ENCODE measurements at places on chromosomes 4 and X. TPM values are rescaled to one million over a fixed set of nuclear protein-coding genes. Genes with fewer than 3 reads are reported as not detected.

TMPRSS11B gene
- 0.08 TPM for polyA plus RNA-seq

UGT2B7 gene
- 74.6 TPM for polyA plus RNA-seq

CT45A9 gene
- not detected for polyA plus RNA-seq

- no peak for DNase-seq
Measured at GRCh38 chrX:136600059-136600458, 47.9 kb upstream of the CD40LG start.

DNA sequence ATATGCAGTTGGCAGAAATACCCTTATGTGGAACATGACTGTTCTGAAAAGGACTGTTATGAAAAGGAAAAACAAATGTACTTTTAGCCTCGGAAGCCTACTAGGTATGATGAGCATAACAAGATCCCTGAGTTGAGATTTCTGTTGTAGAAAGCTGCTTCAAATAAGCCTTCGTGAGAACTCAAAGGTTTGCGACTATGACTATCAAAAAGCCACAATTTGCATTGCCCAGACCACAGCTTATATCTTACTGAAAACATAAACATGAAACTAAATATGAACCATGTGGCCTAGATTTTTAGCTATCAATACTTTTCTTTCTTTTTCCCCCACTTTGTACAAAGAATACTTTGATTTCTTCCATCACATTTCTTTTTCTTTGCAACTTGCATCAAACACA, 398.2 kb upstream of the LCORL start:
- DNase-seq = no peak

DNA sequence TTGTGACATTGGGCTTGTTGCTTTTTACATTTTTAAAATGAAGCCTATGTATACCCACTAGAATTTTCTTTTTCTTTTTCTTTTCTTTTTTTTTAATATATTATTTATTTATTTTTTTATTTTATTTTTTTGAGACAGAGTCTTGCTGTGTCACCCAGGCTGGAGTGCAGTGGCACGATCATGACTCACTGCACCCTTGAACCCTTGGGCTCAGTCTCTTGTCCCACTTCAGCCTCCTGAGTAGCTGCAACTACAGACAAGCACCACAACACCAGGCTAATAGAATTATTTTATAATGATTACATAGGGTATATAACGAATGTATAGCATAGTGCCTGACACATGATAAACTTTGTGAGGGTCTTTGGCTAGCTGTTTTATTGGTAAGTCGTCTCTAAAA, 64.9 kb downstream of the RBPJ start:
- no peak for DNase-seq

DNA sequence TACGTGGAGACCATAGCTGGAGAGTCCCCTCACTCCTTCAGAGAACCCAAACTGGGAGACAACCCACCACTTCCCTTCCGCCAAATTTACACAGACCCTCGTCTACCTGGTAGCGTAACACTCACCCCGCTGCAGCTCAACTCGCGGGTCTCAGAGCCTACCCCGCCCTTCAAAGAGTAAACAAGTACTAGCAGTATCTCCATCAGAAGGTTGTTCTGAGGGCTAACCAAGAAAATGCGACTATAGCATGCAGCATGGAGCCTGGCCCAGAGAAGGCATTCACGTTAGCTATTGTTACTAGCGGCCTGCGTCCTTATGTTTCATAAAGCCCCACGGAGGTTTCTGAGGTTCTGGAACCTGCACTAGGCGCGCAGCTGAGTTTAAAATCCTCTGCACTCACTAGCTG, 531 bp upstream of the MANBA start:
- peak; percentile 34 for DNase-seq

DNA sequence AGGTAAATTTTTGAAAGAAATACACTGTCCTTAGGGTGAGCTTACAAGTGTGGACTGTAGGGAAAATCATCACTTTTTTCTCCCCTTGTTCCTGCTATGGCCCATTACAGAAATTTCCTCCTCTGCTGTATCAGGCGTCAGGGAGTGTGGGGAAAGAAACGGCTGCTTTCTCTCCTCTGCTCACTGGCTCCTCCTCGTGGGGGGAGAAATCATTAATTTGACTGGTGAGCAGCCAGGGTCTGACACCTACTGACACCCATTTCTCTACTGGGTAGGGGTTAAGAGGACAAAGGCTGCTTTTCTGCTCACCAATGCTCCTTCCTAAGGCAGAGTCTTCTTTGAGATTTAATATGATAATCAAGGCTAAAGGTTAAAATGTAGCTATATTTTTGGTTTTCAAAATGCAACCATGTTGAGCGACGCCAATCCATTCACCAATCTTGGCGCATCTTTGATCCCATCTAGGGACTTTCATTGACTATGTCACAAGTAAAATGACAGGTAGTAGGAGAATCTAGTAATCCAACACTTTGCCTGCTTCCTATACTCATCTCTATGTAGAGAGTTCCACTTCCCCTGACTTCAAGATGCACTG, 25.1 kb downstream of the SETD7 start:
- DNase-seq = peak; percentile 52

- DNase-seq = no peak
Measured at GRCh38 chrX:64206556-64207162, 1.2 kb upstream of the AMER1 start.

DNA sequence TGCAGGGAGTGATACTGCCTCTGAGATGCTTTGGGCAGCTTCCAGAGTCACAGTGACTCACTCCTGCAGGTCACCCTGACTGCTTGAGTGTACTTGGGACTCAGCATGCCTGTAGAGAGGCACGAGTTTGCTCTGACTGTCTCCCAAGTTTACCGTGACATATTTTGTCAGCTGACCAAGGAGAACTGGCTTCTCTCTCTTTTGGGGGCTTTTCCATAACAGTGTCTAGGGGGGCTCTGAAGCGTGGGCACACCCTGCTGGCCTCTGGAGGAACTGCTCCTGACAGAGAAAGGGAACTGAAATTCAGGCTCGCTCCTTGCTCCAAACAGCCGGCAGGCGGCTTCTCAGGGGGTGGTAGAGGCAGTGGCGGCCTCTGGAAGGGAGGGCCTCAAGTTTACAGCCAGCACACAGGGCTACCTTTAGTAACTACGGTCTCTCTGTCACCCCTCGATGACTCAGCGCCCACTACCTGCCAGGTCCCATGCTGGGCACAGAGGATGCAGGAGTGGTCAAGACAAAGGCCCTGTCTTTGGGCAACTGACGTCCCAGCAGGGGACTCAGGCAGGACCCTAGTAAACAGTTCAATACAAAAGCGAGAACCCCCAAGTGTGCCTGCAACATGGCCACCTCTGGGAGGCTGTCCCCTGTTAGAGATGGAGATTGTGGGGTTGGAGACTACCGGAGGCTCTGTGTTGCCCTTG, 17.8 kb downstream of the ZNF185 start:
- DNase-seq = peak; percentile 37

- no peak for DNase-seq
Measured at GRCh38 chrX:66016905-66017658, 22.8 kb downstream of the VSIG4 start.

- DNase-seq = peak; percentile 80
Measured at GRCh38 chrX:115344885-115345614, 55.5 kb downstream of the LUZP4 start.

- no peak for DNase-seq
Measured at GRCh38 chr4:38136604-38137003, 176.4 kb downstream of the PTTG2 start.

All from left kidney (tissue), 8 donors.